Epithelial cell of prostate (primary cell): ENCODE measurements at places on chromosomes 2 and 18.
A peak's percentile ranks its signal among the peaks of the same experiment; 100 is the strongest.

GRCh38 chr2:70083344-70084156 is 3.7 kb upstream of the PCBP1 start:
- DNase-seq, result peak; percentile 97

DNA sequence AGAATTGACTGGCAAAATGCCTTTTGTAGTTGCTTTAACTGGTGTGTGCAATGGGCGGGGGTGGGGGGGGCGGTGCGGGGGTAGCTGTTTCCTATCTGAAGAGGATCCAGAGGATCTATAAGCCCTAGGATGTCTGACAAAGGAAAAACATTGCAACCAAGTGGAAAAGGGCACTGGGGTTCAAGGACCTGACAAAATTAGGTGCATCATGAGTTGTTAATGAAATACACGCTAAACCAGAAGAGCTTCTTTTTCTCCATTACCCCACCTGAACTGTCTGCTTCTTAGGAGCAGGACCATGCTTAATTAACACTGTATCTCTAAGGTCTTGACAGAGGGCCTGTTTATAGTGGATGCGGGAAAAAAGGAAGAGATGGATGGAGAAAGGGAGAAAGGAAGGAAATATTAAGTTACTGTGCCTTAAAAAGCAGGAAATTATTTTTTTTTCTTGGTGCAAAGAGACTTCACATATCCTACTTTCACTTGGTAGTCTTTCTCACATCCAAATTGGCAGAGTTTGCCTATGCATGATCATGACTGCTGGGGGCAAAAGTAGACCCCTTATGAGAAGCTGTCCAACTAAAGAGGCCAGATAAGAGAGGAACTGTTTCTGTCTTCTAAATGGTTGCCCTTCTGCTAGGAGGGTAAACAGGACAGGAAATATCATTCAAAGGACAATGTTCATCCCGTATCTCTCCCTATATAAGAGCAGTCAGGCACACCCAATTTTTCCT is 4.6 kb downstream of the RND3 start:
- no peak for DNase-seq

- DNase-seq, result no peak
These were observed 80.5 kb downstream of the MYO5B start for GRCh38 chr18:50114448-50114847.

DNA sequence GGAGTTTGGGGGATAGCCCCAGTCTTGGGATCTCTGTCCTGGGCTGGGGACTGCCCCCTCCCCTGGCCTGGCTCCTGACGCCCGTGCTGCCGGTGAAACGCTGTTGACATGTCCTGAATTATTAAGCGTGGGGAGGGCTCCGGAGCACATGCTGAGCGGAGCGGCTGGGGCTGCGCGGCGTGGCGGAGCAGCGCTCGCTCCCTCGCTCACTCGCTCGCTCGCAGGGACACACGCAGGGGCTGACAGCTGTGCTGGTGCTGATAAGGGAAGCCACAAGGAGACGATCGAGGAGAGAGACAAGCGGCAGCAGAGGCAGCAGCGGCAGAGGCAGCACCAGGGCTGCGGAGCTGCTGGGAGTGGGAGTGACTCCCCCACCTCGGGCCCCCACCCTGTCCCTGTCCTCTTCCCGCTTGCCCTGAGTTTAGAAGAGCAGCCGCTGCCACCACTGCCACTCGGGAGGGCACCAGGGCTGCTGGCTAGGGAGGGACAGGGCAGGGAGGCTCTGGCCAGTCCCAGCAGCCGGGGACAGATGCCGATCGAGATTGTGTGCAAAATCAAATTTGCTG is at the start of gene ASIC4:
TSS of gene ASIC4 (plus strand) at position 287 of the 566 bp plus-strand sequence. CDS start at position 530, 243 bp downstream.
- DNase-seq, result no peak

DNA sequence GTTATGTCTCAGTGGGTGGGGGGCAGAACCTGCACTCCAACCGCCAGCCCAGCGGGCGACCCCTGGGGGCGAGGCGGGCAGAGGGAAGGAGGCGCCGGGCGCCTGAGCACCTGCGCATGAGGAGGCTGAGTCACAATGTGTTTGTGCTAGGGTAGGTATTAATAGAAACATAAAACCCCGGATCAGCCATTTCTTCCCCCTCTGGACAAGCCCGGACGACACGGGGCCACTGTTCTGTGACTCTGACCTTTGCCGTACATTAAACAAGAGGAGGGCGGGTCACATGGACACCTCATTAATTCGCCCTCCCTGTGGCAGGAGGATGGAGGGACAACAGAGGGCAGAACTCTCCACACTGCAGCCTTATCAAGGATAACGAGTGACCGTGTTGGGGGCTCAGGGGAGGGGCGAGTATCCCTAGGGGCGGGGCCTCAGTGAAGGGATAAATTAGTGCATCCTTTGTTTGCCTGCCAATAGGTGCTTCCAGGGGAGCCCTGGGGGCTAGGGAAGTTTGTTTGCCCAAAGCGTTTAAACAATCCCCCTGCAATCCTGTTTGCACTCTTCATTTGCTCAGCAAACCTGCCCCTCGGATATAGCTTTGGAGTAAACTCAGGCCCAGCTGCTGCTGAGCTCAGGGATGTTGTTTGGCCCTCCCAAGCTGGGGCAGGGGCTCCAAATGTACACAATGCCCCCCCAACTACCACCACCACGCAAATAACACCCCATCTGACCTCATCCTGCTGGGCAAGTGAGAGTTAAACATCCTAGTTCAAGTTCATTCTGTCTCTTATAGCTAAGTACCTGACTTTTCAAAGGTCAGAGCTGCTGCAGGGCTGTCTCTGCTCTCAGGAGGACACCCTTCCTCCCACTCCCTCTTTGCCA is 171.2 kb upstream of the GLI2 start:
- no peak for DNase-seq

- no peak for DNase-seq
These were observed 107.7 kb upstream of the ATP8B1 start for GRCh38 chr18:57910817-57911216.

- DNase-seq, result no peak
These were observed 395.5 kb downstream of the STK39 start for GRCh38 chr2:167851876-167852275.

- no peak for DNase-seq
These were observed 12.8 kb upstream of the CAVIN2 start for GRCh38 chr2:191859681-191860080.

GRCh38 chr2:120434492-120435308 is 88.8 kb downstream of the INHBB start:
- no peak for DNase-seq

DNA sequence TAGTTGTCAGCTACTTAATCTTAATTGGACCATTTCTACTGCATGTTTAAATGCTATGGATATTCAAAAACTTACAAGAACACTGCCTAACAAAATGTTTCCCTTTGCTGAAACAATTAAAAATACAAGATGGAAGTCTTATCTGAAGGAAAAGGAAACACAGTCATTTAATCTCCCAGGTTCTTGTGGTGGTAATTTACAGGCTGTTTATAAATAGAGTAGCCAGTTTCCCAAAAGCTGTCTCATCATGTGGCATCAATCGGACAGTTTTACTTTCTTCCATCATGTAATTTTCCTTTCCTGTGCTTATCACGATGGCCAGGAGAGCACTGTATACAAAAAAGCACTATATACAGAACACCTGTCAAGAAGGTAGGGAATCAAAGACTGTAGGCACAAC is 368.1 kb downstream of the ZEB2 start:
- DNase-seq, result no peak

GRCh38 chr2:82275599-82275998 is 1971.0 kb upstream of the LRRTM1 start:
- DNase-seq, result no peak

DNA sequence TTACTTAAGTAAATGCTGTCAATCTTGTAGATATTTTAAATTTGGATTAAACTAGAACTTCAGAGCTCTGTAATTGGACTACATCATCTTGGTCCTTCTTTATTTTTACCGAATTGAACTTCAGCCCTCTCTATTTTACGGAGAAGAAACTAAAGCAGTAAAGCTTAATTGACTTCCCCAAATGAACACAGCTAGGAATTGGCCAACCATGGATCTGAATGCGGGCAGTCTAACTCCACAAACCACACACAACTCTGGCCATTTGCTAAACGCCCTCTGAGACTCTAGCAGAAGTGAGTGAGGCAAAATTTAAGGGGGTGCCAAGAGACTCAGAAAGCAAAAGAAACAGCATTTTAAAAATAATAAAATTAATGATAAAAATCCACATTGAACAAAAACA is 86.3 kb upstream of the KCTD1 start:
- no peak for DNase-seq

GRCh38 chr2:1571477-1572417 is 158.5 kb downstream of the TPO start:
- no peak for DNase-seq

GRCh38 chr2:119715409-119716283 is 36.6 kb downstream of the TMEM177 start:
- DNase-seq, result no peak

DNA sequence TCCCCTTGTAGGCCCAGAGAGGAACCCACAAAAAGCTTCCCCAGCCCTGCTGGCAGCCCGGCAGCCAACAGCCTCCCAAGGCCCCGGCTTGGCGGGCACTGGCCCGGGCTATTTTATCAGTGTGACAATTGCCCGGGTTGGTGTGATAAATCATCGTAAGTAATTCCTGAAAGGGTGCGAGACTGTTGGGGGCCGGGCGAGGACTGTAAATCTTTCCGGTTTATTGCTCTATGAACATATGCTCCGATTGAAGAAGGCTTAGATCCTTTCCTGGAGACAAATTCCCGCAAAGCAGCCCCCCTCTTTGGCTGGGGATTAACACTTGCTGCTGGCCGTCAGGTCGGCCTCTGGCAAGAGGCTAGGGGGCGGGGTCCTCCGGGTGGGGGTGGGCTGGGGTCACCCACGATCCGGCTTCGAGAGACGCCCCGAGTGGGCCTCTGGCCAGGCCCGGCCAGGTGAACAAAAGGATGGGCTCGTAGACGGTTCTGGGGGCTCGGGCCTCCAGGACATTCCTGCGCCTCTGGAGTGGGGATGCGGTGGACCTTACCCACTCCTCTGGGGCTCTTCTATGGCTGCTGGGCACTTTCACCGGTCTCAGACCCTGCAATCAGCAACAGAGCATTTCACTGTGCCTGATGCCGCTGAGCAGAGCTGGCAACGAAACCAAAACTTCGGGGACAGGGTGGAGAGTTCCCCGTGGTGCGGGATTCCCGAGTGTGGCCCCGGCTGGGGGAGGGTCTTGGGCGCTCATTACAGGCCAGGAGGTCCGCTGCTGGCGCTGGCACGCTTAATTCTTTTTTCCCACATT is 2.0 kb downstream of the HOXD3 start:
- no peak for DNase-seq

GRCh38 chr18:210075-210474 is 51.7 kb downstream of the USP14 start:
- DNase-seq, result no peak

DNA sequence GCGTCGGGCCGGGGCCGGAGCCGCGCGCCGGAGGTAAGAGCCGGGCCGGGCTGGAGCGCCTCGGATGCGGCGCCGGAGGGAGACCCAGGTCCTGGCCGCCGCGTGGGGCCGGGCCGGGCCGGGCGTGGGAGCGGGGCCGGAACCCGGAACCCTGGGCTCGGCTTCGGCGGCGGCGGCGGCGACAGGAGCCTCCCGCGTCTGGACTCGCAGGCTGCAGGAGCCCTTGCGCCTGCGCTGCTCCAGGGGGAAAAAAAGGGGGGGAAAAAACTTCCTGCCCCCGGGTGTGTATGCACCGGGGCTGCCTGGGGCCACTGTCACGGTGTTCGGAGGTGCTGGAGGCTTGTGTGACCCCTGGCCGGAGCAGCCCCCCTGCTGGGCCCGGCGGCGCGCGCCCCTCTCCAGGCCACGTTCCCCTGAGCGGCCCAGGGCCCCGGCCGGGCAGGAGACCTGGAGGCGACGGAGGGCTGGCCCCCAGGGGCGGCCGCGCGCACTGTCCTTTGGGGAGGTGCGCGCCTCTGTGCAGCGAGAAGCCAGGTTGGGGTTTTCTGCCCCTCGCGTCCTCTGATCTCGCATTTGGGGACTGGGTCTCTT is 864 bp downstream of the KLHL29 start:
- no peak for DNase-seq

- no peak for DNase-seq
These were observed 3.7 kb downstream of the IER3IP1 start for GRCh38 chr18:47172476-47172875.

GRCh38 chr2:122236152-122236874 is 480.9 kb downstream of the TSN start:
- no peak for DNase-seq

DNA sequence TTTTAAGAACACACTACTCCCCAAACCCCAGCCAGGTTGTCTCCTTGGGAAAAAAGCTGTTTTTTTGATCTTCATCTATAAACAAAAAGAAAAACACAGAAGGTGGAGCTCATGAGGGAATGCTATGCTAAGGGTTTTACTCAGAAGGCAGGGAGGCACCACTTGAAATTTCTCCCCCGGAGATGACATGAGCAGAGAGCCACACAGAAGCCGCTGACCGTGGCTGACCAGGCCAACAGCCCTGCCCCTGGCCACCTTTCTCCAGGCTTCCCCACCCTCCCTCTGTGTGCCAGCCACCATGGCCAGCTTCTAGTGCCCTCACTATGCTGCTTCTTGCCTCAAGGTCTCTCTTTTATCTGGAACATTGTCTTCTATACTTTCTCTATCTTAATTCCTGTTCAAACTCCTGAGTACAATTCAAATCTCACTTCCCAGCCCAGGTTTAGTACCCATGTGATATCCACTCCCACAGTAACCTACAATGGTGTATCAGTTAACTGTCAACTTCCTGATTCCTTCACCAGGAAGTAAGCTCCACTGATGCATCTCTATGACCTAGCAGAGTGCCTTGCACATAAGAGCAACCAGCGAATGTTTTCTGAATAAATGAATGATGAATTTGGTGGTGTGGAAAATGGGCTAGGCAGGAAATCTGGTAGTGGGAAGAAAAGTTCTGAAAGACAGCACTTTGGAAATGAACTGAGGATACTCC is 15.3 kb downstream of the LAPTM4A start:
- DNase-seq, result no peak

- no peak for DNase-seq
These were observed 154.7 kb upstream of the LYPD1 start for GRCh38 chr2:132824716-132825115.

GRCh38 chr18:55280503-55280902 is 307.5 kb downstream of the TCF4 start:
- no peak for DNase-seq

- DNase-seq, result no peak
These were observed 29.1 kb downstream of the RTP5 start for GRCh38 chr2:241898463-241899270.

DNA sequence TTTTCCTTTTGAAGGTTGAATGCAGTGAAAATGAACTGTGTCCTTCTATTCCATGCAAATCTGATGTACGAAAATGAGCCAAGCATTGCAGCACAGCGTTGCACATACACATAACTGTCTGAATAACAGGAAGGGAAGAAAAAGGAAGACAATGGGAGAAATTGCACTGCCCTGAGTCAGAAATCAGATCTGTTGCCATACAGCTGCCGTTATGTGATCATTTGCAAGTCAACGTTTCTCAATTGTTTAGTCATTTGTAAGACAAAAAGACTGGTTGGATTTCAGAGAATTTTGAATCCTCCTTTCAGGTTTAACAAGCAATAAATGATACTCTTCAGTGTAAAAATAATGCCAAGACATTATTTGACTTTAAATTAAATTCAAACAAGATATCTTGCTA is 284.1 kb downstream of the DSEL start:
- DNase-seq, result peak; percentile 29
